ENCODE measurements at places on chromosomes 1 and 21.

DNA sequence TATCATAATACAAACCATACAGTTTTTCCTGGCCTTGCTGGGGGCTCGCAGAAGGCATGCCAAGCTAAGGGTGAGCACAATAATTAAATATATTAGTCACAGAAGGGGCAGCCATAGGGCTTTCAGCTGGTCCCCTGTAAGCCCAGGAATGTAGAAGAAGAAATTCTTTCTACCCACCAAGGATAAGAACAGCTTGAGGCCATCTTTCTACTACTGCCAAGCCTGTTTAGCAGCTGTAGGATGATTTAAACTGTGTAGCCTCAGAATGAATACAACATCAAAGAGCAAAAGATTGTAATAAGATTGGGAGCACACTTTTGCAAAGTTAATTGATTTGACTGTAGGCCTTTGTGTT, 171.5 kb downstream of the LRRC7 start:
- DNase-seq: no peak

- no peak for DNase-seq
Observed at GRCh38 chr1:25620701-25621350, 4.2 kb downstream of the MAN1C1 start.

GRCh38 chr1:179310291-179310690, 16.7 kb downstream of the SOAT1 start:
- DNase-seq: no peak

- peak; percentile 66 for DNase-seq
Observed at GRCh38 chr1:2311184-2312032, 79.9 kb downstream of the MORN1 start.

DNA sequence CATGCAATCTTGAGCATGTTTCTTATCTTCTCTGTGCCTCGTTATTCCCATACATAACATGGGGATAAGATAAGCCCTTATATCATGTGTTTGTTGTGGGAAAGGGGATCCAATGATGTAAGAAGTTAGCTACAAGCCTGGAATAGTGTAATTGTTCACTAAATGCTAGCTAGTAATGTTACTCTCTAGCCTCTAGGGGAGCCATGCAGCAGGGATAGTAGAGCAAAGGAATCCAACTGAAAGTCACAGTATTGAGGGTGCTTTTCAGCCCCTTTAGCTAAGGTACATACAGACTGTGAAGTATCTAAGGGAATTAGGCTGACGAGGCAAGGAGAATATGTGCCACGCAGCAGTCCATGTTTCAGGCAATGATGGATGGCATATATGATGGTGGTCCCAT, 46.9 kb downstream of the IL23R start:
- DNase-seq: no peak

- DNase-seq: no peak
Observed at GRCh38 chr1:244224487-244225430, 173.7 kb downstream of the ZBTB18 start.

DNA sequence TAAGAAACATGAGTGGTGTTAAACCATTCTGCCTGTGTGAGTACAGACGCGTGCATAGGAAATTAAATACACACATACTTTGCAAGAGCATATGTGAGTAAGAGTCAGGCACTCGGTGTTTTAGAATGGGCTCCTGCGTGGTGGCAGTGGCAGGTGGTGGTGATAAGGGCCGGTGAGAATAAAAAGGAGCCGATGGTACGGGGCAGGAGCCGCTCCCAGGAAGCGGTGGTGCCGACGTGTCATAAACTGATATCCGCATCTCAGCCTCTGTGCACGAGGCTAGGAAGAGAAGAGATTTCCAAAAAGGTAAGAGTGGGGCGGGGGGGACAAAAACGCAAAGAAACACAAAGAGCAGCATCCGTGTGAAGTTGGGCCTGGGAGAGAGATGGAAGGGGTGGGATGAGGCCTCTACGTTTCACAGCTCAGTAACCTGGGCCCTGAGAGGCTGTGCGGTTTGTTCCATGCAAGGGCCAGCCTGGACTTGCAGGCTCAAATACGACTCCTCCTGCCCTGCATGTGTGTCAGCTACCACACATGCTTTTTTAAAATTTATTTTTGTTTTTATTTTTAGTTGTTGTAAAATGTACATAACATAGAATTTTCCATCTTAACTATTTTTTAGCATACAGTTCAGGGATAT, 127.7 kb upstream of the COL6A1 start:
- DNase-seq: no peak

GRCh38 chr1:150309758-150310508, 11.4 kb upstream of the PRPF3 start:
- DNase-seq: no peak

- DNase-seq: no peak
Observed at GRCh38 chr21:40689217-40689616, 157.7 kb downstream of the DSCAM start.

DNA sequence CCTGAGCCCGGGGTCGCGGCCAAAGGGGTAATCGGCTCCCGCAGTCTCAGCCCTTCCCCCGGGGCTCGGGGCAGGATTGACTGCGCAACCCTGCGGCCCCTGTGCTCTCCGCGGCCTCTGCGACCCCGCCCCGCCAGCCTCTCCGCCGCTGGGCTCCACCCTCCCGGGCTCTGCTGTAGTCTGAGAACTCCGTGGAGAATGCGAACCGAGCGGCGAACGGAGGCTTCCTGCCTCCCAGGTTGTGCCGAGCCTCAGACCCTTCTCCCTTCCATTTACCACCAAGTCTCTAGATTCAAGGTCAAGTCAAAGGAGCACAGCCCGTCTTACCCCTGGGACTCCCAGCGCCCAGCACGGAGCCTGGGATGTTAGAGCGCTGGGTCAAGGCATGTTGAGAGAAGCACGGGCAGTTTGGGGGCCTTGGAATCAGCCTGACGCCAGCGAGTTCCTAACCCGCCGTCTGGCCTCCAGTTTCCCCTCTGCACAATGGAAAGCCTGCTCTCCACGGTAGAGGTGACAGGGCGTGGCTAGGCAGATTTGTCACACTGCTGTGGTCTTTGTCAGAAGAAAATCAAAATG, 3.0 kb downstream of the ATP2B4 start:
- peak; percentile 69 for DNase-seq

DNA sequence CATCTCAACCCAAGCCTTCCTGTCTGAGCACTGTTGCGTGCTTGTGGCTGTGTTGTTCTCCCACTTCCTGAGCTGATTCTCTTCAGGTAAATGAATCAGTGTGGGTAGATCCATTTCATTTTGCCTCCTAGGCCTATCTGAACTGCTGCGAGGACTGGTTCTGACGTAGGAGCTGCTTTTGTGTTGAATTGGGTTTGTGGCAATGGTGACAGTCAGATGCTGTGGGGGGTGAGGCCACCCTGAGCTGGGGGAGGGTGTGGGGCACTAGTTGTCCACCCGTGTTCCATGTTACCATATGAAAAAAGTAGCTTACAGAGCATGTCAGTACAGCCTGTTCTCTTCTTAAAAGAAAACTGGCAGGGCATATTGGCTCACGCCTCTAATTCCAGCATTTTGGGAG, 81.5 kb downstream of the MRPS6 start:
- no peak for DNase-seq

DNA sequence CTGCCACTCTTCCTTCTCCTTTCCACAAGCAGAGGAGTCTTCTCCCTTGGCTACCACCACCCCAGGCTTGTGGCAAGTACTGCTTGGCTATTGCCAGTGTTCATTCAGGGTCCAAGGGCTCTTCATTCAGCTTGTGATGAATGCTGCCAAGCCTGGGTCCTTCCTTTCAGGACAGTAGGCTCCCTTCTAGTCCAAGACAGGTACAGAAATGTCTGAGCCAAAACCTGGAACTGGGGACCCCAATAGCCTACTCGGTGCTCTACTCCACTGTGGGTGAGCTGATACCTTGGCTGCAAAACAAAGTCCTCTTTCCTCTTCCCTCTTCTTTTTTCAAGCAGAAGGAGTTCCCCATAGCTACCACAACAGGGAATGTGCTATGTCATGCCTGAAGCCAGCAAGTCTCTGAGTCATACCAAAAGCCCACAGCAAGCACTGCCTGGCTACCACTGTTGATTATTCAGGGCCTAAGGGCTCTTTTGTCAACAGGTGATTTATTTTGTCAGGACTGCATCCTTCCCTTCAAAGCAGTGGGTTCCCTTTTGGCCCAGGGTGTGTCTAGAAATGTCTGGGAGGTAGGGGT, 268.9 kb downstream of the HHAT start:
- DNase-seq: no peak

GRCh38 chr1:174791863-174792262, 207.9 kb upstream of the CACYBP start:
- DNase-seq: no peak
